ENCODE measurements at places on chromosomes 7 and 10.

GRCh38 chr7:17123020-17123419 is 175.4 kb upstream of the AHR start:
- no peak for DNase-seq

DNA sequence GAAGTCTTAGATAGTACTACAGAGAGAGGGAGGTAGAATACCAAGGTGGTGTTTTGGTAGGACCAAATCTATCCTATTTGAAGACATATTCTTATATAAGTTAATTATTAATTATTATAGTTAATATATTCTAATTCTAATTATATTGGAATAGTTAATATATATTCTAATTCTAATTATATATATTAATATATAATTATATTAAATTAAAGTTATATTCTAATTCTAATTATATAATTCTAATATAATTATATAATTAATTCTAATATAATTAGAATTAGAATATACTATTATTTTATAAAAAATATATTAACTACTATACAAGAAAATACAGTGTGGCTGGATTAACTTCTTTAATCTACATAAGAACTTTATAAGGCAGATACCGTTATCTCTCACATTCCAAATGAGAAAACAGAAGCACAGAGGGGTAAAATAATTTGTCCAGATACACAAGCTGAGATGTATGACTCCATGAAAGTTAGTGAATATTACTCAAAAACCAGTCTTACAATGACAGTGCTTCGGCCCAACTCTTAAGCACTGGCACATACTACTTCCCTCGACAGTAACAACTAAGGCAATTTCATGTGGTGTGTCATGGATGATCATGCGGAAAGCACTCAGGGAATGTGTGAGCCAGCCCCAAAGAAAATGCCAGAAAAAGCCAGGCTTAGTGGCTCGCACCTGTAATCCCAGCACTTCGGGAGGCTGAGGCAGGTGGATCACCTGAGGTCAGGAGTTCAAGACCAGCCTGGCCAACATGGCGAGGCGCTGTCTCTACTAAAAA is 42.6 kb downstream of the TYW1B start:
- DNase-seq: no peak

- peak; percentile 32 for DNase-seq
These were observed 951.6 kb downstream of the ANKRD7 start for GRCh38 chr7:119175911-119176627.

DNA sequence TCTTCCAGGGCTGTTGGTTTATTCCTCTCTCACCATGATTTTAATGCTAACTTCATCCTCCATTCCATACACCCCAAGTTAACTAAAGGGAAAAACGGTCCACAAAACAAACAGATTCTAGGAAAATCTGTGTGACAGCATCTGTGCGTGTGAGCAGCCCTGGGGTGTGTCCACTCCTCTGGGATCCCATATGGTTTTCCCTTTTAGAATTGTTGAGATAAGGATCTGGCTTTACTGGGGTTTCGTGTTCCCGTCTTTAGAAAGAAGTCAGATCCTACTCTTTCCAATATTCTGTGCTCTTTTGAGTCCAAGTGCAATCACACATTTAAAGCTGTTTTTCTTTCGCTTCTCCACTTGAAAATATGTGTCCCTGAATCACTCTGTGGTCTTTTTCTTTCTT is 257.1 kb downstream of the KLF6 start:
- no peak for DNase-seq

GRCh38 chr10:22837771-22838170 is 90.1 kb upstream of the ARMC3 start:
- no peak for DNase-seq

GRCh38 chr10:57624856-57625592 is 642.7 kb downstream of the IPMK start:
- DNase-seq: no peak

DNA sequence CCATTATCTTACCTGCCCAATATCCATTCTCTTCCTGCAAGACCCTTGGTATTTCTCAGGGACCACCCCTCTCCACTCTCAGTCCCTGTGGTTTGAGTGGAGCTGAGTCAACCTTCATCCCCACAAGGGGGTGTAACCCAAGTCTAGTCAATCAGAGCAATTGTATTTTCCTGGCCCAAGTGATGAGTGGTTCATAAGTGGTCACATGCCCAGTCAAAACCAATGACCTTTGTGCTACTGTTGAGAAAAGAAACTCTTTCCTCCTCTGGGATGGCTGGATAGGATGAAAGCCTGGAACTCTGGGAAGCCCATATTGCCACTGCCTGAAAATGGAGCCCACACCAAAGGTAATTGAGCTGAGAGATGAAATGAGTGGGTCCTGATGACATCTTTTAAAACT is 93.6 kb downstream of the SNX10 start:
- no peak for DNase-seq

- DNase-seq: no peak
These were observed 48.4 kb downstream of the MPP7 start for GRCh38 chr10:28254290-28254985.

GRCh38 chr10:43322769-43323168 is 48.7 kb upstream of the FXYD4 start:
- peak; percentile 85 for DNase-seq

DNA sequence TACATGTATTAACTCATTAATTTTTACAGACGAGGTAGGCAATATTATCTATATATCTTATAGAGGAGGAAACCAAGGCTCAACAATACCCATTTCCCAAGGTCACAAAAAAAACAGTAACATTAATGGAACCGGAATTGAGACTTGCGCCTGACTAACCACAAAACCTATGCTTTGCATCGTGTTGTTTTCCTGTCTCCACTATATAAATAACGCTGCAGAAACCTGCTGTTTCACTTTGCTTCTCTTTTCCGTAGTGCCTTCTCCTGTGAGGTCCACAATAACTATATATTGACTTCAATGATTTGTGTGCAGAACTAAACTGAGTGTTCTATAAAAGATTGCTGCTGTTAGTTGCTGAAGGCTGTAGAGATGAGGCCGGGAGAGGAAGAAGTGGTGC is 97.7 kb upstream of the RPA3 start:
- DNase-seq: peak; percentile 67

GRCh38 chr7:18496341-18496700 is 772 bp downstream of the HDAC9 start:
- DNase-seq: no peak

DNA sequence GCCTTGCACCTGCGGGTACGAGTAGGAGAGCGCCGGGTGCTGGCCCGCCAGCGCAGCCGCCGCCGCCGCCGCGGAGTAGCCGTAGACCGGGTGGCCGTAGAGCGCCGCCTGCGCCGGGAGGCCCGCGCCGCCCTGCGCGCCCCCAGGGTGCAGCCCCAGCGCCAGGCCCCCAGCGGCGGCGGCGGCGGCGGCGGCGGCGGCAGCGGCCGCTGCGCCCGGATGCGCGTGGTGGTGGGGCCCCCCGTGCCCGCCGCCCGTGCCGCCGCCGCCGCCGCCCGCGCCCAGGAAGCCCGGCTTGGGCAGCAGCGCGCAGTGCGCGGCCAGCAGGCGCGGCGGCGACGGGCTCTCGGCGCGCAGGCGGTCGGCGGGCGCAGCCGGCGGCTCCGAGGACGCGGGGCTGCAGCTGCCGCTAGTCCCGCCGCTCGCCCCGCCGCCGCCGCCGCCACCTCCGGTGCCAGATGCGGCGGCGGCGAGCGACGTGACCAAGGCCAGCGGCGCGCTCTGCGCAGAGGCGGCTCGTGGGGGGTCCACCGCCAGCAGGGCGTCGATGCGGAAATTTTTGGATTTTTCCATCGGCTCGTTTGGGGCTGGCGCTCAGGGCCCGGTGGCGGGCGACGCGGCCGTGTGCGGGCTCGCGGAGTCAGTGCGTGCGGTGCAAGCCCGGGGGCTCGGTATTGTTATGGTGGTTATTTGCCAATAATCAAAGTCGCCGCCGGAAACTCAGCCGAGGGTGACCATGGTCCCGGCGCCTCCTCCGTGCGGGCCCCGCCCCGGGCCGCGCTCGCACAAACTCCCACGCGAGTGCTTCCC is 480 bp downstream of the MNX1 start:
- no peak for DNase-seq

DNA sequence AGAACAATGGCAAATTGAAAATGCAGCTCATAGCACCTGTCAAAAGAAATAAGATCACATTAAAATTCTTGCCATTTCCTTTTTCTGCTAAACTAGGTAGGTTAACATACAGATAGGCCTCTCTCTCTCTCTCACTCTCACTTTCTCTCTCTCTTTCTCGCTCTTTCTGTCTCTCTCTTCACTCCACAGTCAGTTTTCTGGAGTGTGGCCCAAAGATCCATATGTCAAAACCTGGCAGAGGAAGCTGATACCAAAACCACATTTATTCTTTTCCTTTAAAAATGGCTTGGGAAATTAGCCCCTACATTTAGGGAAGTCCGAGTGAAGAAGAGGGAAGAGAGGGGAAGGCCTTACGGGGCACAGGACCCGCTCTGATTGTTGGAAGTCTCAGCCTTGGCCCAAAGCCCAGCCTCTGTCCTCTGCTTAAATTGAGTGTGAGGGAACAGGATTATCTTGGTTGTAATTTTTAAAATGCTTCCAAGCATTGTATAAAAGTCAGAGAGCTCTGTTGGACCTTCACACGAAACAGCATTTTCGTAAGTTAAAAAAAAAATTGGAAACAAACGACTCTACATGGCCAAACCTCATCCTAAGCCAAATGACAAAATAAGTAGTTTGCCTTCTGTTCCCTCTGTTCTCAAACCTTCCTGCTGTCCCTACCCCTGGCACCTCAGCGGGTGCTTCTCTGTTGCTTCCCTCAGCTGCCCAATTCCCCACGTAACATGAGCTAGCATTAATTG is 83.2 kb downstream of the FRMD4A start:
- DNase-seq: no peak

- no peak for DNase-seq
These were observed 112.5 kb upstream of the UNC5B start for GRCh38 chr10:71099731-71100361.

GRCh38 chr7:2955269-2955668 is 88.4 kb downstream of the CARD11 start:
- DNase-seq: no peak

- DNase-seq: no peak
These were observed 82.0 kb downstream of the BMS1 start for GRCh38 chr10:42864575-42864974.

Data from thymus (tissue), 14 donors.